Activated T-cell treated with anti-CD3 and anti-CD28 coated beads for 4 hours (primary cell): ENCODE measurements at places on chromosomes 1 and 21.

DNA sequence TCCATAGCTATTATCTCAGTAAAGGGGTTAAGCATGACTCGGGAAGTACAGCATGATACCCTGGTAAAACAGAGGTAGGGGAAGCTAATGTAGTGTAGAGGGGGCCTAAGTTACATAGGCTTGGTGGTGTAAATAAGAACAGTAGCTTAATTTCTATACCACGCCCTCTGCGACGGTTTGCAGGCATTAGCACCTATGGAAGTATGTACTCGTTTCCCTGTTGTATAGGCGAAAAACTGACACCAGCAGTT, 470 bp upstream of the NAXE start:
- DNase-seq = no peak

DNA sequence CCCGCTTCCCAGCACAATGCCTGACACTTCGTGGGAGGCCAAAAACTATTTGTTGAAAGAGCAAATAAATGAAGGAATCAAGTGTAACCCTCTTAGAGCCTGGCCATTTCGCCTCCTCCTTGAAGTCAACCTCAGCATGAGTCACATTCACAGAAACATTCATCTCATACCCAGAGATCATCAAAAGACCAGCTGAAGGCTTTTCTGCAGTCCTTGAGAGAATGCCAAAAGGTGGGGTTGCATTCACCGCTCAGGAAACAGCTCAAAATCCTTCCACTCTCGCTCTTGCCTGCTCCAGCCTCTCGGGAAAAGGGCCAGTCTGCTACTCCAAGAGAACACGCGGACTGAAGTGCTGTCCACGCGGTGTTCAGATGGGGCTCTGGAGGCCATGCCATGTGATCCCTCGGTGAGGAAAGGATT, 90.0 kb downstream of the VWA5B1 start:
- DNase-seq = no peak

GRCh38 chr1:169527451-169528214, 41.9 kb upstream of the SLC19A2 start:
- no peak for DNase-seq

DNA sequence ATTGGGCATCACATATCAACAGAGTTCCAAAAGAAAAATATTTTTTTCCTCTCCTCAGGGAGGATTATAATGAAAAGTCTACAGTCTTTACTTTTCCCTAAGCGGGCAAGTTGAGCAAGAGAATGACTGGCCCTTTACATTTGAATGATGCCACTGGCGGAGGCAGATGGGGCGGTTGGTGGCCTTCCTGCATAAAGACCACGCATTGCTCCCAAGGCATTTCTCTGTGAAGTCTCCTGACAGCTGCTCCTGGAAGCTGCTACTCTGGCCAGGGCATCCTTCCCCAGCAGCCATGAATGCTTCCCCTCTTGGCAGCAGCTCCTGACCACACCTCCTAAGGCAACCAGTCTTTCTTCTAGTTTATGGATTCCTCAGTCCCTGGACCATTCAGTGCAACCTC, 161.1 kb upstream of the RRP15 start:
- DNase-seq = no peak

DNA sequence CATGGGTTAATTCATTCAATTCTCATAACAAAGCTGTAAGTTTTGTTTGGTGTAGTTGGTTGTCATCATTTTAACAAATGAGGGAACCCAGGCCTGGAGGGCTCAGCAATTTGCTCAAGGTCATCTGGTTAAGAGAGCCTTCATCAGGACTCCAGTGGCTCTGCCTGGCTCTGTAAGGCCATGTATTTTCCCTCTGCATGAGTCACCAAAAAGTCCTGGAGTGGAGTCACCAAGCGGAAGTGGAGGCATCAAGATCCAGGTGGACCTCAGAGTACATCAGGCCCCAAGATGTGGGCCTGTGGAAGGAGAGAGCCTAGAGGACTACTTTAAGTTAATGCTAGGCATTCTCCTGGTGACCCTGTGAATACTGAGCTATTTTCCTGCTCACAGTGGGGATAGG, 30.0 kb upstream of the RBM15 start:
- no peak for DNase-seq

- no peak for DNase-seq
Measured at GRCh38 chr21:24903994-24904635, 703.2 kb downstream of the MRPL39 start.

- no peak for DNase-seq
Measured at GRCh38 chr1:205545001-205545919, 40.8 kb downstream of the CDK18 start.

DNA sequence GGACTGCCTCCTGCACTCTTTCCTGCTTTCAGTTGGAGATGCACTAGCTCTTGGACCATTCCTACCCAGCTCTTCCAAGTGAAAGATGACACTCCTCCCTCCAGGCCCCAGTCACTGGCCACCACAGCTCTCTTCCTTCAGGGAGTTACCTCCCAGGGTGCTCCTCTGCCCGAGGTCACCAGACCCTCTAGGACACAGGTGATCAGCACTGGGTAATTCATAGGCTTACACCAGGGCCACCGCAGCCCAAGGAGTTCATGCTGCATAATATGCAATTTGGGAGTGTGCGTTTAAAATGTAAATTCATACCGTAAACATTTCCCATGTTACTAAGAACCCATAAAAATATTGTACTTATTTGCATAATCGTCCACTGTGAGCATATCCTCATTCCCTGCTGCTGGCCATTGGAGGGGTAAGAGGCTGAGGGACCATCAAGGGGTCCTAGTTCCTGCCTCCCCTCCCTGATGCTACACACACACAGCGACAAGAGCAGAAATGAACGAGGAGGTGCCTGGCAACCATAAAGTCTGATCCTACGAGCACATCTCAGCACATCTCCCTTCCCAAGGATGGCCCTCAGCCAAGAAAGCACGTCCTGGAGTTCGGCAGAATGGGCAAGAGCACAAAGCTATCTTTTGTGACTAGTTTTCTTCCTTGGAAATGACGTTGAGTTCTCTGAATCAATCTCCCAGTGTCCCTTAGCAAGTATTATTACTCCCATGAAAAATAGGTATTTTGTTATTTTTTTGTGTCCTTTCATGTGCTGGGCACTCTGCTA, 222.9 kb upstream of the RAB4A start:
- no peak for DNase-seq

- no peak for DNase-seq
Measured at GRCh38 chr1:32144033-32144432, 35.4 kb upstream of the TXLNA start.

DNA sequence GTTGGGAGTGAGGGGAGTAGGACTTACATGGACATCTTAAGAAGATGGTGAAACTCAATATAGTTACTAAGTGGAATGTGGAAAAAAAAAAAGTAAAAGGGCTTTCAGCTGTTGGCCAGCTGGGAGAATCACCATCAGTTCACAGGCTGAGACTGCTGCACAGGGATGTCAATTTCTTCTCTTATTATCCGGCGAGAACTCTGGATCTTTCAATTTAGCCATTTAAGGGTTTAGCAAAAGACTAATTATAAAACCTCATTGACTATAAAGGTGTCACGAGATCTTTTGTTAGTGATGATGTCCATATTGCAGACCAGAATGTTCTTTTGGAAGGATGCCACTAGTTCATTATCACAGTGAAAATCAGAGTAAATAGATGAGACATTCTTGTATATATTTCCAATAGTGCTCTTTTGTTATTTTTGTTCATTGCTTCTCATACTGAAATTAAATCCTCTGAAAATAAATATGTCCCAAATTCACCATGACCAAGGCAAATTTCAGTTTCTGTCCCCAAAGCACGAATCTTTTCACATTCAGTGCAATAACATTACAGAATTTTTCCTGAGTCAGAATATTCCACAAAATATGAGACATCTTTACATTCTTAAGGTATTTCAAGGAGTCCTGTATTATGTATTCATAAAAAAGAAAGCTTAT, 266.1 kb downstream of the DNM3 start:
- no peak for DNase-seq

DNA sequence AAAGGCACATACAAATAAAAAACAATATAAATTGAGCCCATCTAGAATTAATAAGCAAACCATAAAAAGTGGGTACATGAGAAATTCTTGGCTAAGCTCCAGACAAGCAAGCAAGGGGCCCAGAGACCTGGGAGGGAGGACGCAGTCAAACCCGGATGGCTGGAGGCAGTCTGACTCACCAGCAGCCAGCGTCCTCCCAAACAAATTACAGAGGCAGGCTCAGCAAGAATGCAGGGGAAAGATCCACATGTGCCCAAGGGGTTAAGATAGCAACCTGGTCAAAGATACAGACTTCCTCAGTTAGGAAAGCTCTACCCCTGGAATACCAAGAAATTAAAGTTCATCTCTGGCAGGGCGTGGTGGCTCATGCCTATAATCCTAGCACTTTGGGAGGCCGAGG, 7.4 kb upstream of the TIAM1 start:
- DNase-seq = no peak

GRCh38 chr1:53548031-53548491, 88.9 kb downstream of the DMRTB1 start:
- no peak for DNase-seq

GRCh38 chr1:110245876-110246620, 35.9 kb downstream of the KCNC4 start:
- DNase-seq = no peak

- no peak for DNase-seq
Measured at GRCh38 chr21:46540087-46540710, 64.7 kb downstream of the S100B start.

DNA sequence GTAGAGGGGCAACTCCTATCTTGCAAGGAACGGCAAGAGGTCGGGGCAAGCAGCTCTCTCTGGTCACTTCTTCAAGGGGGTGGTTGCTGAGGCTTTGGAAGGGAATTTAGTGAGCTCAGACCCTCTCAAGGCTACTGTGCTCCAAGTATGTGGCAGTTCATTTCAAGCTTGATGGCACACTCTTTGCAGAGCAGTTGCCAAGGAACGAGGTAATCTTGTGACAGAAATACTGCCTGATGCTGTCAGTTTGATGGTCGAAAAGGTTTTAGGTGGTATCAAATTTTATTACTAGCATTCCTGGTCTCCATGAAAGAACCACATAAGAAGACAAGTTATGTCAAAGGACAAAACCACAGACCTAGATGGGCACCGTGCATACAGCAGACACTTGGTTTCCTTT, 13.1 kb downstream of the CFAP298 start:
- no peak for DNase-seq

DNA sequence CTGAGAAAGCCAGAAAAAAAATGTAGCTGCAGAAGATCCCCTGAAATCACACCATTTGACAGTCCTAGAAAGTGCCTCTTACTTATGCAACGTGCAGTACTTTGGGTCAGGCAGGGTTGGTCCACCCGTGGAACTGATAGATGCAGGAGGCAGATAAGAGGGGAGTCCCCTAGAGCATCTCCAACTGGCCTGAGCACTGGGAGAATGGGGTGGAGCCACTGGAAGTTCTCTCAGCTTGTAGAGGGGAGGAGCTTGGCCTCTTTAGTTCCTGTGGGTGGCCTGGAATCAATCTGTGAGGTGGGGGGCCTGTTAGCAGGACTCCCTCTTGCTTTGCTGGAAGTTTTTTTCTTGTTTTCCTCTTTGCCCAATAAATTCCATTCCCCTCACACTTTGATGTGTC, 335.7 kb upstream of the NCAM2 start:
- no peak for DNase-seq

- no peak for DNase-seq
Measured at GRCh38 chr21:36550761-36551160, 70.8 kb upstream of the CLDN14 start.

GRCh38 chr1:187787736-187788135, 959.0 kb downstream of the PLA2G4A start:
- DNase-seq = no peak

GRCh38 chr1:9626201-9626608, 25.3 kb upstream of the PIK3CD start:
- no peak for DNase-seq

- no peak for DNase-seq
Measured at GRCh38 chr1:87588495-87588894, 259.8 kb downstream of the LMO4 start.

DNA sequence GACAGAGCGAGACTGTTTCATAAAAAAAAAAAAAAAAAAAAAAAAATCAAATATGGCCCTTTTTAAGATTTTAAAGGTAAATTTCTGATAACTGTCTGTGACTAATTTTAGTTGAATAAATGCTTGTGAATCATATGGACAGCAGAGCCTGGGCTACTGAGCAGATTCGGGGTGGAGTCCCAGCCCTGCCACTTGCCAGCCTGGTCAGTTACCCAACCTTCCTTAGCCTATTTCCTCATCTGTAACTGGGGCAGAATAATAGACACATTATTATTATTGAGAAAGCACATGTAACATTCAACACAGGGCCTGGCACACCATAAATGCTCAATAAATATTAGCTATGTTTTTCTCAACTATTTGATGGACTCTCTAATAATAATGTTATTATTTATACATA, 11.2 kb upstream of the H3-3A start:
- no peak for DNase-seq

GRCh38 chr21:15164678-15165303, 100.0 kb upstream of the NRIP1 start:
- no peak for DNase-seq

DNA sequence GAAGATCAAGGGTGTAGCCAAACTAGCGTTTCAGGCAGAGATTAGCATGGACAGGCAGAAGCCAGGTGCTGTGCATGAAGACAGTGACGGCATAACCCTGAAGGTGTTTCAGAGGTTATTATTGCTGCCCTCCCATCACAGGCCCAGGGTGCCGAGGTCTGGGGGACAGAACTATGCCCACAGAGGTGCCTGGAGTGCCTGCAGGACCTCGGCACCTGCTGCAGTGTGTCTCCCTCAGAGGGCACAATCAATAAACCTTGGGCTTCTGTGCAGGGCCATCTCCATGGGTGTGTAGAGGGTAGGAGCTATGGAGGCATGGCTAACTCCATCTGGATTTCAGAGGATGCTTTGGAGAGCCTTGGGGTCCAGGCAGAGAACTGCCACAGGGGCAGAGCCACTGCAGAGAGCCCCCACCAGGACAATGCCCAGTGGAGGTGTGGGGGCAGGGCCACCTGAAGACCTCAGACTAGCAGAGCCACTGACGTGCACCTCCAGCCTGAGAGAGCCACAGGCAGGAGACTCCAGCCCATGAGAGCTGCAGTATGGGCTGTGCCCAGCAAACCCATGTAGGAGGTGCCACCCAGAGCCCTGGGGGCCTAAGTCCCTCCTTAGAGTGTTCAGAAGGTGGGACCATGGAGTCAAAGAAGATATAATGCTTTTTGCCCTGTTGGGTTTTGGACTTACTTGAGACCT, 5.7 kb upstream of the ABCG1 start:
- DNase-seq = no peak

DNA sequence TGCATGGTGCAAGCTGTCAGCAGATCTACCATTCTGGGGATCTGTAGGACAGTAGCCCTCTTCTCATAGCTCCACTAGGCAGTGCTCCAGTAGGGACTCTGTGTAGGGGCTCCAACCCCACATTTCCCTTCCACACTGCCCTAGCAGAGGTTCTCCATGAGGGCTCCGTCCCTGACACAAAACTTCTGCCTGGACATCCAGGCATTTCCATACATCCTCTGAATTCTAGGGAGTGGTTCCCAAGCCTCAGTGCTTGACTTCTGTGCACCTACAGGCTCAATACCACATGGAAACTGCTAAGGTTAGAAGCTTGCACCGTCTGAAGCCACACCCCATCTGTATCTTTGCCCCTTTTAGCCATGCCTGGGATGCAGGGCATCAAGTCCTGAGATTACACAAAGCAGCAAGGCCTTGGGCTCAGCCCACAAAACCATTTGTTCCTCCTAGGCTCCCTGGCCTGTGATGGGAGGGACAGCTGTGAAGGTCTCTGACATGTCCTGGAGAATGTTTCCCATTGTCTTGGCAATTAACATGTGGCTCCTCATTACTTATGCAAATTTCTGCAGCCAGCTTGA, 117.0 kb upstream of the NFIA start:
- no peak for DNase-seq
